ENCODE measurements at places on chromosomes 5 and 9.

DNA sequence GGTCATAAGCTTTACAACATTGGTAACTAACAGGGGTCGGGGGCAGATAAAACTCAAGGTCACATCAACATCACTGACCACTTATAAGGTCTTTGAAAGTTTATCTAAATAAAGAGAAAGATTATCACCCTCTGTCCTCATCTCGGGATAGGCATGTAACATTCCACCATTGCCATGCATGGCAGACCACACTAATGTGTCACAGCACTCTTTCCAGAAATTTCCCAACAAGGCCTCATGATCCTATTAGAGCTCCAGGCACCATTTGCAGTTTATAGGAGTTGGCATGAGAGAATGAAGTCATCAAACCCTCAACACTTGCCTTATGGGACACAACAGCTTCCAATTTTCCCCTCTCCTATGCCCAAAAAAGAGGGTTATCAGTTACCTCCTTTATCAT is 31.9 kb upstream of the ZNF622 start:
- DNase-seq, result no peak

DNA sequence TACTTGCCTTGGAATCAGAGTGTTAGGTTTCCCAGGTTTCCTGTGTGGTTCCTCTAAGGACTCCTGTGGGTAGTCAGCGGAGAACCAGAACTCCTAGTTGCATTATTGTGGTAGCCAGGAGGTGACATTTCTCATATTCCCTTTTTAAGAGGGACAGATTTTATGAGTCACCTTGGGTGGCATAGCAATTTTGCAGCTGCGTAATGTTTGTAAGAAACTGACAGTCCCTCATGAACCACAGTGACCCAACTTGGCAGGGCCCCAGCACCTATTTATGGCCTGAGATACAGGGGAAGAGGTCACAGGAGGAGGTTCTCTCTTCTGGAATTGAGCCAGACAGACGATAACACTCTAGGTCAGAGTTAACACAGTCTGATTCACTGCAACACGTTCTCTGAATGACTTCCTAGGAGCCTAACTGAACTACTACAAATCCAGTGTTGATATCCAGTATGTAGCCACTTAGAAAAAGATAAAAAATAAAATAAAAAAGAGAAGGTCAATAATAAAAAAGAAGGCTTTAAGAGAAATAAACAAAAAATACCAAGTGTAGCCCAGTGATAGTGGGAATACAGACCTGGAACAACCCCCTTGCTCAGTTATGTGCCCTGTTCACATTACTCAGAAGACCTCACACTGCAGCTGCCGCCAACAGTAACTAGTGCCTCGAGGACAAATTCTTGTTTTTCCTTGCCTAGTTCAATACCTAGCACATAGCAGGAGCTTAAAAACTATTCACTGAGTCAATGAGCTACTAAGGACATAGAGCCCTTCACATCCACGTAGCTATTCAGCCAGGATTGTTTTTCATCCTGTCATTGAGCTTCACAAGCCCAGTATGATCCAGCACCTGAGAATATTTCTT is 50.7 kb upstream of the VLDLR start:
- DNase-seq, result no peak

DNA sequence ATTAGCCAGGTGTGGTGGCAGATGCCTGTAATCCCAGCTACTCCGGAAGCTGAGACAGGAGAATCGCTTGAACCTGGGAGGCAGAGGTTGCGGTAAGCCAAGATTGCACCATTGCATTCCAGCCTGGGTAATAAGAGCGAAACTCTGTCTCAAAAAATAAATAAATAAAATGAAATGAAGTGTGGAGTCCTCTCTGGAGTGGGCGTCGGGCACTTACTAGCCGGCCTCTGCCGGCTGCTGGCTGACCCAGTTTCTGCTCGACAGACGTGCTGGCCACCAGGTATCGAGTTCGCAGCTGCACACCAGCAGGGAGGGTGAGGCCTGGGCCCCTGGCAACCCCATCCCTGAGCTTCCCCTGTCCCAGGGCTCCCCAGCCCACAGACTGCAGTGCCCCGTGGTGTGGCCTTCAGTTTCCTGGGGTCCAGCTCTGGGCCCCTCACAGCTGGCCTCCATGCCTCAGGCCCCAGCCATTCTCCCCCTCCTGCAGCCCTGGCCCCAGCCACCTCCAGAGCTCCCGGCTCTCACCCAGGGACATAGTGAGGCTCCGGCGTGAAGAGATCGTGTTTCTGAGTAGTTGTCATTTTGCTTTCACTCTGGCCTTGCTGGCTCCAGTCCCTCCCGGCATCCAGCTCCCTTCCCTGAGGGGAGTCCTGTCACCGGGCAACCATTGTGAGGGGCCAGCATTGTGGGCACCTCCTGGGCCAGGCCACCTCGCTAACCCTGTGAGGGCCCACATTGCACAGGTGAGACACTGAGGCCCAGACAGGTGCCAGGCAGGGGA is 3.8 kb upstream of the STPG3 start:
- DNase-seq, result no peak

DNA sequence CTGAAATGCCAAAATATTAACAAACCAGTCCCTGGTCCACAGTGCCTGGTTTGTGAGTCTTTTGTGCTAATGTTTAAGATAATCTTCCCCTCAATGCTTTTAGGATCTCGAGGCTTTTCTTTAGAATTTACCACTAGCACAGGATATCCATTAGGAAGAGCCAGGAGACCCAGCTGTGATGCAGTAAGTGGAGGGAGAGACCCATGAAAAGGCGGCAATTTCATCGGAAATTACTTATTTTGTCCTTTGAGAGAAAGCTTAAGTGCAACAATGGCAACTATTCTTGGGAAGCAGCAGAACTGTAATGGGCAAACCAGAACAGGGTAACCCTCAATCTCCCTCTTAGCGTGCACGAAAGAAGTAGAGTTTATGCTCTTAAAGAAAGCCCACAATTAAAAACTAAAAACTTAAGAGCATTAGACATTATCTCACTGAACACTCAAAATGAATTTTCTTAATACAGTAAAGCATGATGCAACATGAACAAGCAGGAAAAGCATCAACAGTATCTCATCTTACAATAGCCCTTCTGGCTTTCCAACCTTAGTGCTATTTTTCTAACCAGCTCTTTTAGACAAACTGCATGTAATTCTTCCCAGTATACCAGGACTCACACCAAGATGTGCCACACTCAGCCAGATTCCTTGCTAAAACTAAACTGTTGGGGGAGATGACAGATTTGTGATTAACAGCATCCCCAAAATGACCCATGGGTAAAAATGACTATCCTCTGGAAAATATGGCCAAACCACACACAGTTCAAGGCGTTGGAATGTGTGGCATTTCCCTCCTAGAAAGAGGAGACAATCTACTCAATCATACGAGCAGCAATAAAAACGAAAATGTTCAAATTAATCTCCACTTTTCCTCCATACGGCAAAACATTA is 36.4 kb downstream of the PWWP2A start:
- no peak for DNase-seq

DNA sequence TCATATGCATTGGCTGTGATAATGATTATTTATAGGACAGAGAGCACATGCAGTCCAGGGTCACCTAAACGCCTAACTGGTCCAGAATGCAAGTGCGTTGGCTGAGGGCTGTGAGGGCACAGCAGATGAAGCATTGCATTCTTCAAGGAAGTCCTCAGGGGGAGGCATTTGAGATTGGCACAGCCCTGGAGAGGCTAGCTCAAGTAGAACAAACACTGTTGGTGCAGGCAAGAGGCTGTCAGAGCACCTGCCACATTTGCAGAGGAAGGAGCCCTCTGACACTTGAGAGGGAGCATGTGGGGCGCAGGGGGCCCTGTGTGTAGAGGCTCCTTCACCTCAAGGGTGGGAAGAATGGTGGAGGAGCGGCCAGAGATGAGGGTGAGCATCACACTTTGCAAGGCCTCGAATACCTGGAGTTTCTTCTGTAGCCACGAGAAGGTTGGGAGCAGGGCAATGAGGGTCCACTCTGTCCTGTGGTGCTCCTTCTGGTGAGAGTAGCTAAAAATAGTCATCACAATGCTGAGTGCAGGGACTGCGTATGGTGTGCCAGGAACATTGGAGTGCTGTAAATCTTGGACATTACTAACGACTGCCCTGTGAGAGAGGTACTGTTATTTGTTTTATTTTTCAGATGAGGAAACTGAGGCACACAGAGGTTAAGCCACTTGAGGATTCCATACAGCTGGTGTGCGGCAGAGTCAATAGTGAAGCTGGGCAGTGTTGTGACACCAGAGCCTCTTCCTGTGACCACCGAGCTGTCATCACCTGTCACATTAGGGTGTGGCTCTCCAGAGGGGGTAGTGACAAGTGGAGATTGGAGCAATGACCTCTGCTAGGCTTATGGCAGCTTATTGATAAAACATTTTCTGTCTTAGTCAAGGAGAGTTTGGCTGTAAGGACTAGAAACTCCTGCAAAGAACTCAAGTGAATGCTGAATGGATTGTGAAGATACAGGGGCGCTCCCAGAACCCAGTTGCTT is 100.2 kb downstream of the PIP5K1B start:
- no peak for DNase-seq

GRCh38 chr9:123349691-123350480 is 6.1 kb upstream of the CRB2 start:
- peak; percentile 28 for DNase-seq

GRCh38 chr5:528629-529511 is 4.6 kb upstream of the SLC9A3 start:
- DNase-seq, result no peak

DNA sequence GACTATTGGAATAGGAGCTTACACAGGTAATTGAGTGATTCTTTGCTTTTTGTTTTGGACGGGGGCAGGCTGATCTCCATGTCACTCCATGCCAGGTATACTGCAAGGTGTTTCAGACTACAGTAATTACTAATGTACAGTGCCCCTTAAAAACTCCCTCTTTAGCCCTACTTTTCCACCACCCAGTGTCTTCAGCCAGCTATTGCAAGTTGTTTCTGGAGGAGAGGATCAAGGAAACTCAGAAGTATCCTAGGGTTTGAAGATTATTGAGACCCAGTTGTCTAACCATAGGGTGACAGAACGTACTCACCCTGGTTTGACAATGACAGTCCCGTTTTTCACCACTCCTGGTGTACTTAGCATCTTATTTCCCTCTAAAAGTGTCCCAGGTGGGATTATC is 13.4 kb downstream of the CFAP95 start:
- DNase-seq, result no peak

DNA sequence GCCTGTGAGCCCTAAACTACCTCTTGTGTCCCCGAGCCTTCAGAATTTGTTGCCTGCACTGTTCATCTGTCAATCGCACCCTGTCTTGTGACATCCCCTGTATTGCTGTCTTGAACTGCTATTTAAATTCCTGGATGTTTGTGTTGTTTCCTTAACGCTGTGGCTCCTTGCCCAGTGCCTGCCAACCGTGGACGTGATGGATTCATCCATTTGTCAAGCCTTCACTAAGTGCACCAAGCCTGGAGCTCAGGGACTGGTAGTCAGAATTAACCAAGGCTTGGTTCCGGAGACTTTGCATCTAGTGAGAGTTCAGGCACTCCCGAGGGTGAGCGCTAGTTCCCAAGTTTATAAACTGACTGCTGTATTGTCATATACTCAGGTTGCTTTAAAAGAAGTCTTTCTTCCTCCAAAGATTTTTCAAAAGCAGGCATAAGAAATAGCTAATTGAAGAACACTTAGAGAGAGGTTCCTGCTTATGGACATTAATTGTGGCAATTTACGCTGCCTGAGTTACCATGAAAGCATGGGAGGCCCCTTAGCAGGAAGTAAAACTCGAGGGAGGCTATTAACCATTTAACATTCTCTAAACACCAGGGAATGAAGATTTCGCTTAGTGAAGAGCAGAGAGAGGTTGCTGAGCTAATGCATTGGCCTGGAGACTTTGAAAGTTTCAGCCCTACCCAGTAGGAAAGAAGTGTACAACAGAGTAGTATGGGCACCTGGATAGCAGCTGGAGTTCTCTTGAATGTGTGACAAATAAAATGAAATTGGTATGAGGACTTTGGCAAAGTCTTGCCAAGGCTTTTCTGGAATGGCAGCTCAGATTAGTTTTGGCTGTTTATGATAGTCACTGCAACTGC is 29.0 kb downstream of the RGS3 start:
- DNase-seq, result no peak

GRCh38 chr5:98050583-98050982 is 722.9 kb upstream of the RGMB start:
- no peak for DNase-seq

DNA sequence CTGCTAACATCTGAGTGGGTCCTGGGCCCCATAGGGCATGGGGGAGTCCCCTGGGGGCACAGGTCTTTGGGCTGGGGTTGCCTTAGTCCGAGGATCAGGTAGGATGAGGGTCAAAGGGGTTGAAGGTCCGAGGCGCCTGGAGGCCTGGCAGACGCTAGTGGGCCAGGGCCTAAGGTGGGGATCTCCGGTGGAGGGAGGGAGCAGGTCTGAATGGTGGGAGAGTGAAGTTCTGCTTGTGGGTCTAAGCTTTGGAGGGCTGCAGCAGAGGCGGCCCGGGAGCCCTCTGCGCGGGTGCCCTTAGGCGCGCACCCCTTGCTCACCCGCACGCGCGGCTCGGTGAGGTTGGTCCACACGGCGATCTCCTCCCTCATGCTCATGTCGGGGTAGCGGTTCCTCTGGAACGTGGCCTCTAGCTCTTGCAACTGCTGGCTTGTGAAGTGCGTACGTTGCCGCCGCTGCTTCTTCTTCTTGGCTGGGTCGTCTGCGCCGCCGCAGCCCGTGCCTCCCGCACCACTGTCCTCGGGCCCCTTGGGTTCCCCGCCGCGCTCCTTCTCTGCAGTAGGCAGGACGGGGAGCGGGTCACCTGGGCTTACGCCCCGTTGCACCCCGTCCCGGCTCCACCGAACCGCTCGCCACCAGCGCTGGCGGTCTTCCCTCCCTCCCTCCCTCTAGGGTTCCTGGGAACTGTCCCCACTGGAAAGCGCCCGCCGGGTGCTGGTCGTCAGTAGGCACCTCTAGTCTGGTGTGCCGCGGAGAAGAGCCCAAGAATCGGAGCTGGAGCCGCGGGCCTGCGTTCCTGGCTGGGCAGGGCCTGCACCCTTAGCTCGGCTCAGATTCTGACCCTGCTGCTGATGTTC is 2.8 kb downstream of the PITX1 start:
- no peak for DNase-seq

DNA sequence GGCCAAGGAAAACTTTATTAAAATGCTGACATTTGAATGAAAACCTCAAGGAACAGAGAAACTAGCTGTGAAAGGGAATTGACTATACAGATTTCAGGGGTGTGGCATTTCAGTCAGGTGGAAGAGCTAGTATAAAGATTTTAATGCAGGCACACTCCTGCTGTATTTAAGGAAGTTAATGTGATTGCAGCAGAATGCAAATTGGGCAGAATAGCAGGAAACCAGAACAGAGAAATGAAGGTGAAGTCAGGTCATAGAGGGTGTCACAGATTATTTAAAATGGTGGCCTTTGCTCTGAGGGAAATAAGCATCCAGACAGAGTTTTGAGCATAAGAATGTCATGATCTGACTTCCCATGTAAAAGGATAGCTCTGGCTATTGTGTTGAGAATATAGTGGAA is 898.1 kb upstream of the WWC1 start:
- no peak for DNase-seq

DNA sequence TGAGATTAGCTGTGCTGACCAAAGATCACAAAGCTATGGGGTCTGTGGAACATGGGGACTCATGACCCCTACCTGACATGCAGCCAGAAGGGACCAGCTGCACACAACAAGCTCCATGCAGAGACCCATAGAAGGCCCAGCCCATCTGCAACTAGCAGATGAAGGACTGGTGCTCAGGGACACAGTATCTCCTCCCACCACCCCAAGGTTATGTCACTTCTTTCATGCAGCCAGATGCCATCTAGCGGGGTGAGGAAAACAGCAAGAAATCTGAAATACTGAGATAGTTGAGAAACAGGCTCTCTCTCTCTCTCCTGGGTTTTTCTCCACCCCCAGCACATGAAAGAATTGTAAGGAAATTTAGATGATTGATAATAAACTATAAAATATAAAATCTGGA is 161.3 kb upstream of the DAPK1 start:
- DNase-seq, result no peak

- no peak for DNase-seq
Observed at GRCh38 chr5:72288924-72289323, 31.1 kb downstream of the MRPS27 start.

All from stimulated activated CD8-positive, alpha-beta memory T cell treated with anti-CD3 and anti-CD28 coated beads, Interleukin-4, amount 100 ng/mL, for 1 hour (primary cell).